ENCODE measurements at places on chromosomes 11 and 22.

- DNase-seq = peak; percentile 73
These were observed at the start of gene PRR5 for GRCh38 chr22:44701824-44702478. Gene PRR5, plus strand, starts transcription at chr22:44702204. Its CDS starts 271 bp downstream, at chr22:44702475.

GRCh38 chr22:20390394-20390907 lies 3.5 kb upstream of the ZNF74 start:
- DNase-seq = no peak

DNA sequence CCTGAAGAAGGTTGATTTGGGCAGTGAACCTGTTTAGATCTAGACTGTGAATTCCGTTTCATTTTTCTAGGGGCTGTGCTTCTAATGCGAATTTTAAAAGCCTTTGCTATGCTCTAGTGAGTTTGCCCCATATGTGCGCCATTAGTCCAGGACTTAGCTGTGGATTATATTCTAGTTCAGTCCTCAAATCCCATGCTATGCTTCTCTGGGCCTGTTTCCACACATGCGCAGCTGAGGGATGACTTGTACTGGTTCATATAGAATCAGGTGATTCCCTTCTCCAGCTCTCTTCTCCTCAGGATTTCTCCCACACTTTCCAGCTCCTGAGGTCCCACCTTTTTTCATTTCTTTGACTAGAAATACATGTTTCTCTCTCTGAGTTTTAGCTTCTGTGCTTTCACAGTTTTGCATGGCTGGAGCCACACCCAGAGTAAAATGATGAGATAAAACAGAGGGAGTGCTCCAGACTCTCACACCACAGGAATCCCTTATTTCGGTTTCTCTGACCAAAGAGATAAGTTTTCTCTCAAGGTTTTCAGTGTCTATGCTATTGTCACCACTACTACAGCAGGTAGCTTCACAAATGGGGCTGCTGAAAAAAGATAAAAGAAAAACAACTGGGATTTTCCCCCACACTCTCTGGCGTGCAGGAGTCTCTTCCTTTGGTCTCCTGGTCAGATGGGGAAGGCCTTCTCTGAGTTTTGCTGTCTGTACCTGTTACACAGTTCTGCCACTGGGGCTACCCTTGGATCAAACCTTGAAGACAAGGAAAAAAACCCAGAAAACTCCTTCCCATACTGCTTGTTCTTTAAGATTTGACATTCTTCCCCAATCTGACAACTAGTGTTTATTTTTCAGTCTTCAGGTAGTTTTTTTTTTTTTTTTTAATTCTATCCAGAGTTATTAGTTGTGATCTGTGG lies 96.2 kb upstream of the TEAD1 start:
- no peak for DNase-seq

GRCh38 chr11:66950112-66950535 lies 8.1 kb downstream of the PC start:
- no peak for DNase-seq

- no peak for DNase-seq
These were observed 43.1 kb upstream of the DEUP1 start for GRCh38 chr11:93287434-93287833.

DNA sequence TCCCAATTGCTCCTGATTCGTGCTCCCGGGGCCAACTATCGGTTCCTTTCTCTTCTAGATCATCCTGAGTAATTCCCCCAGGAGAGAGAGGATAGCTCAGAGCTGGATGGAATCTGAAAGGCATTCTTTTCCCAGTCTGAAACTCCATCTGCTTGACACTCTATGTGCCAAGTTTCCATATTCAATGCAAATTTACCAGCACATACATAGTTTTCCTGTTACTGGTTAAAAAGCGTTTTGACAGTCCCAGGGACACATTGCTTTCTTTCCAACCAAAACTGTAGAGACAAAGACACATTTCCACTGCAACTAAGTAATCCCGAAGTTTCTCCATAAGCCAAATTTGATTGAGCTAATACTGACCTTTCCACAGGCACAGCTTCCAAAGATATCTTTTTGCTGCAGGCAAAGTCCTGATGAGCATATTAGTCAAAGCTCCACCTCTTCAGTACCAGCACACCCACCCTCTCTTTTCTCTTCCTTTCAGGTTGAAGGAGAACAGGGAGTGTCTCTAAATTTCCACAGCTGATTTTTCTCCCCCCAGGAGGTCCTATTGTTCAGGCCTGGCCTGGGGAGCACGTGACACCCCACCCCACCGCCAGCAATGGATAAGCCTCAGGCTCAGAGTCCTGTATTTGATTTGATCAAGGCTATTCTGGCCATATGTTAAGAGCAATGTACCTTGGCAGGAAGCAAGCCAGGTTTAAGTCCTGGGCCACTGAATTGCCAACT lies 9.7 kb upstream of the ANKK1 start:
- no peak for DNase-seq

- no peak for DNase-seq
These were observed 407.4 kb downstream of the LRRC4C start for GRCh38 chr11:41051919-41052635.

DNA sequence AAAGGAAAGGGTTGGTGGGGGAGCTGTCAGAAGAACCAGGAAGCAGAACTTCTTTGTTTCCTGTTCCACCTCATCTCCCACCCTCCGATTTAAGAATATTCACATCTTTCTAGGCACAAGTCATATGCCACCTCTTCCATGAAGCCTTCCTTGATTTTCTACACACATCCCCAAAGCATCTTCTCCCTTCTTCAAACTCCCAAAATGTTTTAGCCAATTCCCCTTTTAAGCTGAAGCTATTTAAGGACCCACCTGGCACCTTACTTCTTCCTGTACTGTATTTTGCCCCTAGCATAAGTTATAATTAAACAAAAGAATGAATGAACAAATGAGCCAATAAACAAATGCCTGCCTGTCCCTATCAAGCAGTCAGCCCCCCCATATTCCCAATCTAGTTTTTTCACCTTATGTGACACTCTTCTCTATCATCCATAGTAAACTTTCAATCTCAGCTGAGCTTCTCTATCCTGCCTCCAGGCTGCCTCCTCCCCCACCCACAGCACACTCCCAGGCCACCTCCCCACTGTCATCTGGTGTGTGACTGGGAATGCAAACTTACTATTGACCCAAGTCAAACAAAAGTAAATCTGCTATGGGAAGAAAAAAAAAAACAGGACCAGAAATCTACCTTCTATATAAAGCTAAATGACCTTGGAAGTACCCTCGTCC lies 3.9 kb downstream of the TNKS1BP1 start:
- DNase-seq = no peak
